ENCODE measurements at places on chromosomes 2 and 18.

GRCh38 chr18:3906116-3906750, 456.3 kb downstream of the TGIF1 start:
- no peak for DNase-seq

- no peak for DNase-seq
Observed at GRCh38 chr18:45571714-45572113, 43.6 kb upstream of the SLC14A2 start.

- DNase-seq: no peak
Observed at GRCh38 chr2:767440-767839, 90.2 kb upstream of the TMEM18 start.

DNA sequence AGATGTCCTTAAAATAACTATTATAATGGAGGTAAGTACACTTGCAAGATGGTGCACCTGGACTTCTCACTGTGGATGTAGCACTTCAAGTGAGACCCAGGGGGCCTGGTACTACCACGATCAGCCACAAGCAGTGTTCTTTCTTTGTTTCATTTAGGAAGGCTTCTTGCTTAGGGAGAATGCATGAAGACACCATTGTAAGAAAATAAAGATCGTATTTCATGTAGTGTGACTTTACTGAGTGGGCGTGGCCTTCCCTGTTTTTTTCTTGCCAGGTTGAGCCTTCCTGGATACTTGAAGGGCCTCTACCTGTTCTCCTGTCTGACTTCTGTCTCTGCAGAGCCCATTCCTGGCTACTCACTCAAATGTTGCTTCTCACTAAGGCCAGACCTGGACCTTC, 615.6 kb upstream of the SOX11 start:
- DNase-seq: no peak

All from stimulated activated CD8-positive, alpha-beta memory T cell treated with anti-CD3 and anti-CD28 coated beads, Interleukin-12 subunit alpha, Interleukin-12 subunit beta, amount 100 ng/mL, for 1 hour (primary cell).